ENCODE measurements at places on chromosomes 7 and 10.

- no peak for DNase-seq
Observed at GRCh38 chr7:101939136-101939695, 121.8 kb downstream of the CUX1 start.

DNA sequence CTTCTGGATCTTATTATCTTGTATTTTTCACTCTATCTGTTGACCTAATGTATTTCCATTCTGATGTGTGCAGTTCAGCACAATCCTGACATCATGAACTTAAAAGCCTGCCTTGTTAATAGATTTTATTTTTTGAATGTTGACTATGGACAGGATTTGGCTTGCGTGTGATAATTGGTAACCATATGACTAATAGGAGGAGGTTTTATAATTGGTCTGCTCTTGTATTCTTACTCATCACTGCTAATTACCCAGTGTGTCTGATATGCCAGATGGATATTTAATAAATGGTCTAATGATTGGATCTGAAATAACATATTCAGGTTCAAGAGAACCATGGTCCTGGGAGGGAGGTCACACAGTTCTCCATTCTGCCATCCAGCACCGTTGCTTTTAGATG is 45.9 kb downstream of the MTURN start:
- DNase-seq, result no peak

DNA sequence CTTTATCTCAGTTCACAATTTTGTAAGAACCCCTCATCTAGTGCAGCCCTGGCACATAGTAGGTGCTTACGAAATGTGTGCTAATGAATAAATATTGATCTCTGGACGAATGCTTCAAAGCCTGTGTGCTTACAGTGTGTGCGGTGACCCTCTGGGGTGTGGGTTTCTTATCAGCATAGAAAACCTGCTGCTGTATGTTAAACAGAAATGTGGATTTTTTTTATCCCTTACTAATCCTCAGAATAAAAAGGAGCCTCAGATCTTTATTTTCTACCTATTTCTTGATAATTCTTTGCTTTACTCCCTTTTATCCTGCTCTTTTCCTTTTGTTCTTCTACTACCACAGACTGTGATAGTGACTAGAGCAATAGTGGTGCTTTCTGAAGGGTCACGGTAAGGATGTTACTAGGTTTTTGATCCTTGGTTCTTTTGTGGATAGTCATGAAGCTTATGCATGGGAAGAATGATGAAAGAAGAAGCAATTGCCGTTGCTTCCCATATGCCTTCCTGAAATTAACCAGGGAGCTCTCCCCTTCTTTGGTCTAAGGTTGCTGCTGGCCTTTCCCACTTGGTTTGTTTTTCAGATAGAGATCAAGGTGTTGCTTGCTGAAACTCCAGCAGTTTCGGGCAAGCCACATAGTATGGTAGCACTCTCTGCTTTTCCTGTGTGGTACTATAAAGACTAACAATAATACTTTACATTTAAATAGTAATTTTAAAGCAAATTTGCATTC is 44.7 kb downstream of the SPAG6 start:
- no peak for DNase-seq

DNA sequence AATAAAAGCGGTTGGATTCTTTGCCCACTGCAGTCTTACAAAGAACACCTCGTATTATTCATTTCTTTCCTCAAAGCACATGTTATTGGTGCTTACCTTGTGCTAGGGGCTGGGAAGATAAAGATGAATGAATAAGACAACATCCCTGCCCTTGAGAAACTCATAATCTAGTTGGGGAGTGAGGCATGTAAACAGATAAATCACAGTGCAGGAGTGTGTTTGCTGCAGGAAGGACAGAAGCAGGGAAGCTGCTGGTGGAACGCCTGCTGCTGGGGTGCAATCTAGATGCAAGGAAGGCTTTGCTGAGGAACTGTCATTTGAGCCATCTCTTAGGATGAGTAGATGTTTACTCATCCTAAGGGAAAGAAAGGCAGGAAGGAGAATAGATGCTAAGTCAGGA is 135.6 kb downstream of the TMEM178B start:
- no peak for DNase-seq

DNA sequence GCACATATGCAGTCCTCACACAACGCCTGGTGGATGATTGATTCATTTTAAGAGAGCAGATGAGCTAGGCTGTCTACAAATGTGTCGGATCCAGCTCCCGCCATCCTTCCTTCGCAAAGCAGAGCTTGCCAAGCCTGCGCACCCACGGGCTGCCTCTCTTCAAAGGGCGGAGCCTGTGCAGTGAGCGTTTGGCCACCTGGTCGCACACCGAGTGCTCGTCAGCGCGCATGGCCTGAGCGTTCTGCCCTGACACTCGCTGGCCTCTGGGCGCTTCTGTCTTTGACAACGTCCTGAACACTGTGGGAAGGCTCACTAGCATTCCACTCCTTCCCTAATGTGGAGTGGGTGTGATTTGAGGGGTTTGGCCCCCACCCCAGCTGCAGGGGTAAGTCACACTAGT is 47.1 kb upstream of the TMEM72 start:
- DNase-seq, result no peak

DNA sequence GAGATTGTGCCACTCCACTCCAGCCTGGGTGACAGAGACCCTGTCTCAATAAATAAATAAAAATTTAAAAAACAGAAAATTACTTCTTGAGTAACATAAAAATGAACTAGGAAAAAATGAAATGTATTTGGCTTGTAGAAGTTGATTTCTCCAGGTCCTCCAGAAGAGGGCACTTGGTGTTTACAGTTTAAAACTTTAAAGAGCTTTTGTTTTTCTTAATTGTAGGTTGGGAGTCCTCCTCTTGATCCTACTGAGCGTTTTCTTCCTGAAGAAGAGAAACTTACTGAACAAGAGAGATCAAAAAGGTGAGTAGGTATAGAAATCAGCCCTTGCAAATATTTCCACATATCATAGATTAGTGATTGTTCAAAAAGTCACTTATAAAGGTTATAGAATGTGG is 16.2 kb downstream of the KIFBP start:
- DNase-seq, result no peak

GRCh38 chr10:34175121-34175520 is 640.0 kb downstream of the PARD3 start:
- DNase-seq, result no peak

DNA sequence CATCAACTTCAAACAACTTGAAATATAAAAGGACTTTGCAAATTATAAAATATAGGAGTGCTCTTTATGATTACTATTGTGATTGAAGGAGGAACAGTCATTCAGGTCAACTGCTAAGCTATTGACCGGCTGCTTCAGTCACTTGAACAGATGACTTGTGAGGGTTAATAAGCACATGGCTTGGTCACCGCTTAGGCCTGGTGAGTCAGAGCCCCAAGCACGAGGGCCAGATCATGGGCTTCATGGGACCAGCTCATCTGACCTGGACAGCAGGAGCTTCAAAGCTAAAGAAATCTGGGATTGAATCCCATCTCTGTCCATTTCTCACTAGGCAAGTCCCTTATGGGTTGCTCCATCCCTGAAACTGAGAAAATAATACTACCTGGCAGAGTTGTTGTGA is 60.4 kb upstream of the ADO start:
- DNase-seq, result no peak

- DNase-seq, result no peak
Observed at GRCh38 chr10:101363850-101364400, 10.0 kb downstream of the BTRC start.

DNA sequence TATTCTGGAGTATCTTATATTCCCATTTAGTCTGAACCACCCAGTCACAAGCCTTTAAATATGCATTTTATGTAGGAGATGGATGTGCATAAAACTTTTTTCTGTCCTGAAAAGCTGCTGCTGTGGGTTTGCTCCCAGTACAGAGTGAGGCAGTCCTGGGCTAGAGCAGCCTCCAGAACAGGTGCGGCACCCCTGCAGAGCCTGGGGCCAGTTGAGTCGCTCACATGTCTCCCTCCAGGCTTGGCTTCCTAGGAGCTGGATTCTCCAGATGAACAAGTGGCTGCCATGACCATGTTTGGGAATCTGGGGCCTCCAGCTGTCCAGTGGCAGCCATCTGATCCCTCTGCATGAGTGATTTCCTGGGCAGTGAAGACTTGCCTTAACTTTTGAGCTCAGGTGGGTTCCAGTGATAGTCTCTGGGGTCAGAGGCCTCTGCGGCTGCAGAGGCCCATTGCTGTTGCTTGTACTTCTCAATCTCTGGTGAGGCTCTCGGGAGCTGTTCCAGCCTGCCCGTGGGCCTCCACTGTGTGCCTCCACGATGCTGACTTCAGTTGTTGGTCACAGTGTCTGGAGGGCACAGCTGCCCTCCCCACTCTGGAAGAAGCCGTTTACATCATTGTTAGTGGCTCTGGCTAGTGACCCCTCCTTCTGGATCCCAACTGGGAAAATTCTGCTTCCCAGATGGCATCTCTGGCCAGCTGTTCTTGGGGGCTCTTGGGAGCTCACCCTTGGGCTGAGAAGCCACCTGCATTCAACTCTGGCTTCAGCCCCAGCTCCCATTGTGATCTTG is 120.4 kb downstream of the EMX2 start:
- DNase-seq, result no peak

- no peak for DNase-seq
Observed at GRCh38 chr10:74958316-74958715, 131.9 kb downstream of the KAT6B start.

GRCh38 chr7:40403703-40404476 is 269.1 kb downstream of the SUGCT start:
- DNase-seq, result no peak

GRCh38 chr7:20784388-20785156 is 2.1 kb downstream of the SP8 start:
- no peak for DNase-seq

DNA sequence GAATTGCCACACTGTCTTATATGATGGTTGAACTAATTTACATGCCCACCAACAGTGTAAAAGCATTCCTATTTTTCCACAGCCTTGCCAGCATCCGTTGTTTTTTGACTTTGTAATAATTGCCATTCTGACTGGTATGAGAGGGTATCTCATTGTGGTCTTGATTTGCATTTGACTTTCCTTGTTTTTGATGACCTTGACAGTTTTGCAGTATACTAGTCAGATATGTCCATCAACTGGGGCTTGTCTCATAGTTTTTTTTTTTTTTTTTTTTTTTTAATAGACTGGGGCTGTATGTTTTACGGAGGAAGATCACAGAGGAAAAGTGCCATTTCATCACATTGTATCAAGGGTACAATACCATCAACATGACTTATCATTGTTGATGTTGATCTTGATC is 220.6 kb downstream of the ANK3 start:
- no peak for DNase-seq
